ENCODE measurements at places on chromosomes 12 and 14.

DNA sequence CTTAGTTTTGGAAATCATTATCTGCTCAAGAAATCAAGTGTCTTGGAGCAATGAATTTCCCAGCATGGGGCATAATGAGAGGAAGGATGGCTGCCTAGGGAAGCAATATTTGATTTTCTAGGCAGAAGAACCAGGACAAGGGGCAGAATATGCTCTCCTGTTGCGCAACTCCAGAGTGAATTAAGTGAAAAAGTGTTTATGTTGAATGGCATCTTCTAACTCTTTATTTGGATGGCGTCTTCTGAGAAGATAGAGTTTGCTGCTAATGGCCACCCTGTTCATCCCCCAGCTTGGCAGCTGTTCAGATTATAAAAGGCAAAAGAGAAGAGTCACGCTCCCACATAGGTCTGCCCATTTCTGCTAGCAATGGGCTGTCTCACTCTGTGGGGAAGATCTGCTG, 1278.1 kb downstream of the AACS start:
- no peak for DNase-seq

GRCh38 chr14:68444449-68445168, 348.3 kb downstream of the ZFP36L1 start:
- DNase-seq = peak; percentile 13

- DNase-seq = no peak
Measured at GRCh38 chr14:101586531-101587430, 25.5 kb downstream of the DIO3 start.

- DNase-seq = peak; percentile 73
Measured at GRCh38 chr12:95963096-95963495, 20.0 kb downstream of the AMDHD1 start.

DNA sequence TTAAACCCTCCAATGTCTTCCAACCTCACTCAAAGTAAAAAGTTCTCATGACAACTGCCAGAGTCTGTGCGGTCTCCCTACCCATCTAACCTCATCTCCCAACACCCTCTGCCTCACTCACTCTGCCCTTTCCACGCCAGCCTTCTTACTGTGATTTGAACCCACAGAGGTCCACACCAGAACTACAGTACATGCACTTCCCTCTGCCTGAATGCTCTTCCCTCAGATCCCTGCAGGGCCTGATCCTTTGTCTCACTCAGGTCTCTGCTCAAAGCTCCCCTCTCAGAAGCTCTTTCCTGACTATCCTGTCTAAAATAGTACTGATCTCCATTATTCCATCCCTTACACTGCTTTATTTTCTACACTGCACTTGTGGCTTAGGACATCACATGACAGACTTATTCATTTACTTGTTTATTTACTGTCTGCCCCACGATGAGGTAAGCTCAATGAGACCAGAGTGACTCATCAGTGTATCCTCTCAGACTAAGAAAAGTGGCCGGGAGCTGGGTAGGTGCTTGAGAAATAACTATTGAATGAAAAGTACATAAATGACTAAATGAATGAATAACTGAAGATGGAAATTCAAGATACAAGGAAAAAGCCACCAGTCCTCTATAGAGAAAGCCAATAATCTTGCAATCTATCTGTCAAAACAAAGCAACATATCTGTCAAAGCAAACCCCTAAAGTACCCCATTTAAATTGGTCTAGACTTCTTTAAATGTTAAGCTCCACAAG, 17.1 kb downstream of the POMT2 start:
- peak; percentile 70 for DNase-seq

DNA sequence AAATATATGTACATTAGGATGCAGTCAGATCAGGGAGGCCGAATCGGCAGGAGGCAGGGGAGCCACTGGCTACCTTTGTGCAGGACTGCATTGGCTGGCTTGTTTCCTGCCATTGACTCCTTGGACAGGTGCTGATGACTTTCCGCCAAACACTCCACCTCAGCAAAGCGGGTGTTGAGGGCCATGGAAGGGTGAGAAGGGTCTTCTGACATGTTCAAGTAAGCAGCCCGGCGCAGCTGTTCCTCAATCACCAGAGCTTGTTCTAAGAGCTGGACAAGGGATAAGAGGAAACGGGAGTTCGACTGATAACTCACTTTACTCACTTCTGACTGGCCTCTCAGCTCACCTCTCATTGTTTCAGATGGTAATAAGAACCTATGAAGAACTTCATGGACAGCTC, 4.9 kb upstream of the NOP2 start:
- DNase-seq = no peak

GRCh38 chr14:20551606-20552005, 9.2 kb downstream of the RNASE9 start:
- no peak for DNase-seq

DNA sequence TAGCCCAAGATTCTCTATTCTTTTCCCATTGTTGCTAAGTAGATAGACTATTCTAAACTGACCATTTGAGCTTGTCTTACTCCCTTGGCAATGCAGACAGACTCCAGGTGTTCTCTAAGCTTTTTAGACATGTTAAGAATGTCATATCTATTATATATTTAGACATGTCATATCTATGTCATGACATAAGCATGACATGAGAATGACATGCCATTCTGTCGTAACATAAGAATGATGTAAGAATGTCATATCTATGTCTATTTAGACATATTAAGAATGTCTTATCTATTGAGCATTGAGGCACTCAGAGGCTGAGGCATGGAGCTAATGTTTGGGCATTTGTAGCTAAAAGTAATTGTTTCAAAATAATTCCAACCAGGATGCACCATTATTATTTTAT, 277.3 kb upstream of the ATP2B1 start:
- no peak for DNase-seq

GRCh38 chr12:110676171-110676570, 12.7 kb downstream of the HVCN1 start:
- no peak for DNase-seq

Measured in MV-4-11 (cell line).